ENCODE measurements at places on chromosomes 1 and 21.

- DNase-seq: no peak
Observed at GRCh38 chr1:164675342-164675904, 116.4 kb downstream of the PBX1 start.

GRCh38 chr1:94351481-94351880 is 66.7 kb upstream of the ABCD3 start:
- DNase-seq: no peak

DNA sequence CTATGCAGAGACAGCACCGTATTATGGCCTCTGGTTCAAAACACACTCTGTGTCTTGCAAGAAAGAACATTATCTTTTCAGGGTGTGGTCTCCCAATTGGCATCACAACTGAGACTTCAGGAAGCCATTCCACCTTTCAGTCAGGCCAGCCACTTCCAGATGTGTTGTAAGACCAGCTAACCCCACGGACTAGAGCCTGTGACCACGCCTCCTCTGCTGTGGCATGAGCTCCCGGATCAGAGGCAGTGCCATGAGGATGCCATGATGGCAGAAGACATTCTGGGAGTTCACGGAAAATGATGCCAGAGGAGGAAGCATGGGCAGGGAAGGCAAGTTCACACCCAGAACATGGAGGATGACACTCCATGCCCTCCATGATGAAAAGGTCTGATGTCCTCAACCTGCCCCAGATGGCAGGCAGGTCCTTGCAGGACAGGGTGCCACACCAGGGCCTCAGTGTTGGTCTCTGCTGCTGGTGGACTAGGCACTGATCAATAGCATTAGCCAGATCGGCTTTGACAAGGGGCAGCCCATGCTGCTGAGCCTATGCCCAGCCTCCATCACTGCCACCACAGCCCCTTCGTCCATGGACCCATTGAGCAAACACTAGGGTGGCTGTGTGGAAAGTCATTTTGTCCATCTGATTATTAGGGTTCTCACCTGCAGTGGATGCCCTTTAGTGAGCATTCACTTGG is 341.6 kb downstream of the MATN1 start:
- no peak for DNase-seq

DNA sequence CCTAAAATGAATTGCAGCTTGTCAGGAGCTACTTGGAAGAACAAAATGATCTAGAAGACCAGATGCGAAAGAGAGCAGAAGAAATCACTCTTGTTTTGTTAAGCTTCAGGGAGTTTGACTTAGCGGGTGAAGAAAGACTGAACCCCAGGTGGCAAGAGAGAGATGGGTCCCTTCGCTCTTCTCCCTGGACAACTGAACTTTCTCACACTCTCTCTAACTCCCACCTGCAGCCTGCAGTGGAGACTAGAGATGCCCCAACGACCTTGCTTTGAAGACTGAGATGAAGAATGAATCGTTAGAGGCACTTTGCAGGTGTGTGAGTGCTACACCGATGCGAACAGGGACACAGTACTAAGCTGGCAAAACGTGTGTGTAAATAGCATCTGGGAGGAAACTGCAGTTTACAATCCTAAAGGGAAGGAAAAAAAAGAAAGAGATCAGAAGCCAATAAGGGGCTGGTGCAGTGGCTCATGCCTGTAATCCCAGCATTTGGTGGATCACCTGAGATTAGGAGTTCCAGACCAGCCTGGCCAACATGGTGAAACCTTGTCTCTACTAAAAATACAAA is 64.5 kb upstream of the LYST start:
- DNase-seq: no peak

- DNase-seq: no peak
Observed at GRCh38 chr21:19864476-19864875, 1133.7 kb upstream of the NCAM2 start.

DNA sequence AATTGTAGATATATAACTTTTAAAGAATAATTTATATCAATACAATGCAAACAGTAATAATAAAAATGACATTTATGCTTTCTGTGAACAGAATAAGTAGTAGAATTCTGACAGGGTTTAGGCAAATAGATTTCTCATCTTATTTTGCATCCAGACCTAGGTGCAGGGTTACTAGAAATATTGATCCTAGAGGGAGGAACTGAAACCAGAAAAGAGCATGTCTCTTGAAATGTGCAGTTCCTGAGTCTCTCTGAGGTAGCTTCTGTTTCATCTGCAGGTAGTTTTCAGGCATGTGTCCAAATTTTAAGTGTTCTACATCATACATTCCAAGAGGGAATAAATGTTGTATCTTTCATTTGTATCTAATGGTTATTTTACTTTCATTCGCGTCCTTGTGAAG is 631.9 kb upstream of the ADGRL4 start:
- no peak for DNase-seq

DNA sequence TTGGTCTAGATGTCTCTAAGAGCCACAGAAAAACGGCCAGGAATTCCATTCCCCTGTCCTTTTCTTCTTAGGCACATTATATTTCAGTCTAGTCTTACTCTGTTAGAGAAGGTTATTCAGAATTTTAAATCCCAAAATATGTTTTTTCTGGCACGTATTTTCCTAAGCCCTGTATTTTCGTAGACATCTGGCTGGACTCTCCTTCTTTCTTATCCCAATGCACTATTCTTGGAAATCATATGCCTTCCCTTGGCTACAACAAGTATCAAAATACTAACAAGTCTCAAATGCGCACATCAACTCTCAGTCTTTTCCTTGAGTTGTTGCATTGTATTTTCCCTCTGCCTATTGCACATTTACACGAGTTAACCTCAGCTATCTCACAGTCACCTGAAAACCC is 96.2 kb downstream of the DPYD start:
- no peak for DNase-seq

- no peak for DNase-seq
Observed at GRCh38 chr1:103859721-103860120, 110.0 kb downstream of the AMY1C start.

GRCh38 chr1:5954964-5955363 is 37.3 kb downstream of the NPHP4 start:
- no peak for DNase-seq

GRCh38 chr1:93735722-93736121 is 54.1 kb upstream of the BCAR3 start:
- DNase-seq: no peak

GRCh38 chr1:6996866-6997265 is 211.6 kb downstream of the CAMTA1 start:
- DNase-seq: no peak

DNA sequence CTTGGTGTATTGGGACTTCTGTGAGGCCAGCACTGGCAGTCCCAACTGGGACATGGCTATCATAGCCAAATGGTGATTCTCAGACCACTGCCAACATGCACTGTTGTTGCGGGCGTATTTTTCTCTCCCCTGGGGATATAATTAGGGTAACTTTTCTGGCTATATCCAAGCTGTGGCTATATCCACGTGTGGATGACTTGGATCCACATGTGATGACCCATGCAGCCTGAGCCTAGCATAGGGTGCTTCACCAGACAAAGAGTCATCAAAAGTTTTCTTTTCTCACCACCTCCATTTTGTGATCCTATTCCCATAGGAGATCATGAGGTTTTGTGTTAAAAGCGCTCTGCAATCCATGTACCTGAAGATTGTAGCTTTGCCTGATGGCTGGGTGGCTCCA is 51.2 kb upstream of the CSF3R start:
- DNase-seq: no peak

GRCh38 chr1:3473381-3473844 is 18.9 kb downstream of the ARHGEF16 start:
- no peak for DNase-seq

DNA sequence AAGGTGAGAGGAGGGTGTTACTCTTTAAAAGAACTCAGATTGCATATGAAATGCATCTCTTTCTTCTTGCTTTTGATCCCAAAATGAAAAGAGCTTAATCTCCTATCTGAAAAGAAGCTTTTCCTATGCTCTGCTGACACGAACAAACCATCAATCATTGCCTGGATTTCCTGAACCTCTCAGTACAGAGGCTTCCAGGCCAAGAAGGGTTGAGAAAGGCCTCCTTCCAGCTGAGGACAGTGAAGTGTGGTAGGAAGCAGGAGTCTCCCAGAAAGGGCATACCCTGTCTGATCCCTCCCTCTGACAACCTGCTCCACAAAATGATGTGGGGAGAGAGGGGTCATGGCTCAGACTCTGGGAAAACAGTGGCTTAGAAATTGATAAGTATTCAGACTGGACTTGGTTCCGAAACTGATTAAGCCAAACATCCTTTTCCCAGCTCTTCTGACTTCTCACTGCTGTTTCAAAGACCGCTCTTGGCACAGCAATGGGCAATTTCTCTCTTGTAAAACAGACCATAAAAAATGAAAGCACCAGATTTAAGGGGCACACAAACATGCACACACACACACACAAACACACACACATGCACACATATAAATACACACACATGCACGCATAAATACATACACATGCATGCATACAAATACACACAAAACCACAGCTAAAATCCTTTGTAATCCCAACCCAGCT is 310.3 kb downstream of the SIPA1L2 start:
- DNase-seq: peak; percentile 75

GRCh38 chr1:218702775-218703174 is 357.6 kb downstream of the TGFB2 start:
- DNase-seq: no peak

GRCh38 chr1:84781946-84782771 is 91.9 kb upstream of the SSX2IP start:
- DNase-seq: no peak

DNA sequence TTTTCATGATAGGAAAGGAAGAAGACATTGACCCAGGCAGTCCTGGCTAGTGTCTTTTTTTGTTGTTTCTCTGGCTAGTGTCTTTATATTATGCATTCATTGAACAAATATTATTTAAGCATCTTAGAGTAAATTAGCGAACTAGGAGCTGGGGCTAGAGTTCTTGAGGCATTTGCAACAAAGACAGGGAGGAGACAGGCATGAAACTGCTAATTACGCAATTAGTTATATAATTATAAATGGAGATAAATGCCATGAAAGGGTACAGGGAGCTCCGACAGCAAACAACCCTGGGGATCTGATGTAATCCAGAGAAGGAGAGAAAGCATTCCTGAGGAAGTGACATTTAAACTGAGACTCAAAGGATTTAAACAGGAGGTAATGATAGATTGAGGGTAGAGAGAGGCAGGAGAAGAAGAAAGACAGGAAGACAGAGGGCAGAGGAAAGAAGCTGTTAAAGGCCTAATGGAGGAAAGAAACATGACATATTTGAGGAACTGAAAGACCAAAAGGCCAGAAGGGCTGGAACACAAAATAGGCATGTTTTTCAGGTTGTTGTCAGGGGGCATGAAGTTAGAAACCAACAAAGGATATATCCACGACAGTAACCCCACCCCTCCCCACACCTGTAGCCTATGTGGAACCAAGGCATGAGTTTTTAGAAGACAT is 99.5 kb upstream of the GJB5 start:
- no peak for DNase-seq

DNA sequence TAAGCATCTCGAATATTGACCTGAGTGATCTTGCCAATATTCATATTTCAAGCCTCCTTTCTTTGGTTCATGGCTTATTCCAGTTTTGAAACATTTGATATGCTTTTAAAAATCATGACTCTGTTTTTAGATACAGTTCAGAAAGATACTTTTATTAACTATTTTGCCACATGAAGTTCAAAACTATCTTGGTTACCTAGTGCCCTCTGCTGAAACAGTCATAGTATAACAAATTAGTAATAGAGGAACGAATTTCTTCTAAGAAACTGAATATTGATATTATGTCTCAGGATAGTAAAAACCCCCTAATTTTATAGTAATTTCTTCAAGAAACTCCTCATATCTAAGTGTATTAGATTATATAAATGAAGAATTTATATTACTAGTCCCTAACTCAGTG is 52.6 kb upstream of the RC3H1 start:
- peak; percentile 38 for DNase-seq

- DNase-seq: no peak
Observed at GRCh38 chr1:161956097-161956496, 67.6 kb downstream of the OLFML2B start.

- no peak for DNase-seq
Observed at GRCh38 chr1:178619042-178619927, 105.8 kb upstream of the RALGPS2 start.

GRCh38 chr1:48831120-48831978 is 54.7 kb upstream of the BEND5 start:
- DNase-seq: no peak

DNA sequence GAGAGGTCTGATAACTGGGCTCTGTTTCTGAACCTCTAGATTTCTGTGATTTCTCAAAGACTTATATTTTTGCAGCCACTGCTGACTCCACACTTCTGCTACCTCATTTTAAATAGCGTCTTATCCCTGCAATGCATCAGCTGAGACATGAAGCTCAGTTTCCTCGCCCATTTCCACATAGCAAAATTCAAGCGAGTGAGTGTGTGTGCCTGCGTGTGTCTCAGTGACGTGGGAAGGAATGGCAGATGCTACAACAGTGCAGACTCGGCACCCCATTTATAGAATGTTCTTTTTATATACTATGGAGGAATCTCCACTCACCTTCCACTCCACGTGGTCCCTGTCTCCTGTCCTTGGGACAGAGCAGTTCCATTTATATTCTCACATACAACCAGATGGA is 35.7 kb downstream of the ZMYND12 start:
- peak; percentile 37 for DNase-seq

- DNase-seq: no peak
Observed at GRCh38 chr1:245480393-245481120, 325.8 kb downstream of the KIF26B start.

- no peak for DNase-seq
Observed at GRCh38 chr1:185474440-185475149, 157.6 kb upstream of the IVNS1ABP start.

DNA sequence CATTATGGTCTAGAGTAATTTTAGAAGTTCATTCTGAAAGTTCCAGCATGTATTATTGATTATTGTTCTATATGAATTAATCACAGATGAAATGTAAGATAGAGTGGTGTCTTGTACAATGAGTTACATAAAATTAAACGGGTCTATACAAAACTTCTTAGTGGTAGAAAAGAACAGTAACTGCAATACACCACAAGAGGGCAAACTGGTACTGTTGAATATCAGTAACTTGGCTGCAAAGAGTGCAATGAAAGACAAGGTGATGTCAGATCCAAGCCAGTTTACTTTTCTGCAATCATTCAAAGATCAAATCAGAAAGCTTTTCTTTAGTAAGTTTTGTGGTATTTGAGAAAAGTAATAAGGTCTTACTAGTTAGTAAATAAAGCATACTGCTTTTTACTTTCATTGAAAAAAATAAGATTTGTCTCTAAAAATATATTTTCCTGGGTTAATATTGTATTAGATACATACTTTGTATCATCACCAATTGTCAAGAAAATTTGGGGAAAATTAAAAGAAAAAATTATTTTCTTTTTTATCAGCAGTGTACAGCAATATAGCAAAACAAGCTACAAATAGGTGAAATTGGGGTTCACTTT is 66.4 kb upstream of the BTG3 start:
- DNase-seq: peak; percentile 79

GRCh38 chr1:179937668-179938254 is 16.8 kb upstream of the CEP350 start:
- DNase-seq: no peak
